Upper lobe of left lung (tissue), 6 donors: ENCODE measurements at places on chromosomes 11 and 22. TPM values are rescaled to one million over a fixed set of nuclear protein-coding genes. Genes with fewer than 3 reads are reported as not detected.

CCDC73 gene
- total RNA-seq = not detected

DNA sequence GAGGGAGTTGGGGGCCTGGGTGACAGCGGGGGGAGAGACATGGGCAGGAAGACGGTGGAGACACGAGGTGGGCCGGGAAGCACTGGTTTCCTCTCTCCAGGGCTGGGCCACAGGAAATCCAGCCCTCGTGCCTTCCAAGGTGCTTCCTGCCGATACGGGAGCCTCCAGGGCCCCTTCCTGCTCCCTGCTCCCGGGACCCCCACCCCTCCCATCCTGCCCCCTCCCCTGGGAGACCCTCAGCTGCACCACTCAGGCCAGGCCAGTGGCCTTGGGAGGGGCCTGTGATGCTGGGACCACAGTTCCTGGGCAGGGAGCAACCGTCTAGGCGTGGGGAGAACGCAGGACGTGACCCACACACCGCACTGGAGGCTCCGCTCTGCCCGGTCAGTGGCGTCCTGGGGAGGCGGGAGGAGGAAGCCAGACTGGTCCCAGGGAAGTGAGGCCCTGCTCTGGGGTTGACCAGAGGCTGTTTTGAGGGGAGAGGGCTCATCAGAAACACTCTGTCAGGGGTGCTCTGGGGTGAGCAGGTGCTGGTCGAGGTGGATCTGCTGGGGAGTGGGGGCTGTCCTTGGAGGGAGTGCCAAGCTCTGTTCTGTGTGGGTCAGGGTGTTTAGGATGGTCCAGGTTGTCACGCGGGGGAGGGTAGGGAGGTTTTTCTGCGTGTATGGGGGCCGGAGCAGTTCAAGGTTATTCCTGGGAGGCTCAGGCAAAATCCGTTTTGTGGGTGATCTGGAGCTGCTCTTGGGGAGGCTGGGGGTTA lies at the start of gene SHANK3:
TSS of gene SHANK3 (plus strand) at position 353 of the 760 bp plus-strand sequence.
- H3K27me3 ChIP-seq = peaks cover 20% of the 10 kb centered on the region
- peaks cover 18% of the 10 kb centered on the region for H3K4me1 ChIP-seq
- H3K27ac ChIP-seq = peak within 1 kb of the TSS; percentile 95
- DNase-seq = peak; percentile 55

DNA sequence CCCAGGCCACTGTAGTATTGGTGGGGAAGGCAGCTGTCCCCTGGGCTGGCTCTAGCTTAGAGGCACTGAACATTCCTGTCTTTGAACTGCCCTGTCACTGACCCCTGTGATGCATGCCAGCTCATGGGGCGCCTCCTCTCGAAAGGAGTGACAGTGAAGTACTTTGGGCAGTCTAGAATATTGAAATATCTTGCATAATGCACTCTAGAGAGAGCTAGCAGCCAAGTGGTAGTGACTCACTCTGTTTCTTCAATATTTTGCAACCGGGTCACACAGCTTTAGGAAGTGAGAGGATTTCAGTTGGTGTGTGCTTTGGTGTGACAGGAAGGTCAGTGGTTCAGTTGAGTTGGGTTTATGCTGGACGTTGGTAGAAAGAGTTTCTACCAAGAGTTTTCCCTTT lies 35.5 kb upstream of the ST14 start:
- no peak overlapping the region for H3K4me3 ChIP-seq
- DNase-seq = peak; percentile 93
- peaks cover 60% of the 10 kb centered on the region for H3K36me3 ChIP-seq
- H3K27ac ChIP-seq = peak overlapping the region; percentile 80
- no peaks in the 10 kb centered on the region for H3K27me3 ChIP-seq

DNA sequence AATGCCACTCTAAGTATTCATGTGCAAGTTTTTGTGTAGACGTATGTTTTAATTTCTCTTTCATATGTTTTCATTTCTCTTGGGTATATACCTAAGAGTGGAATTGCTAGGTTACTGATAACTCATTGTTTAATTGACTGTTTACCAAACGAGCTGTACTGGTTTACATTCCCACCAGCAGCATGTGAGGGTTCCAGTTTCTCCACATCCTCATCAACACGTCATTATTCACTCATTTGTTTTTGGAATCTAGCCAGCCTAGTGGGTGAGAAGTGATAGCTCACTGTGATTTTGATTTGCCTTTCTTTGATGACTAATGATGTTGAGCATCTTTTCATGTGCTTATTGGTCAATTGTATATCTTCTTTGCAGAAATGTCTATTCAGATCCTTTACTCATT lies 4.0 kb downstream of the ANKRD13D start:
- no peak overlapping the region for H3K4me3 ChIP-seq
- peaks cover 28% of the 10 kb centered on the region for H3K4me1 ChIP-seq
